ENCODE measurements at places on chromosomes 7 and 10.
A peak's percentile ranks its signal among the peaks of the same experiment; 100 is the strongest.

- H3K27ac ChIP-seq, result no peak overlapping the region
- peak; percentile 70 for DNase-seq
- H3K4me1 ChIP-seq, result no peaks in the 10 kb centered on the region
- no peaks in the 10 kb centered on the region for H3K27me3 ChIP-seq
Measured at GRCh38 chr7:142880876-142881505, 4.6 kb downstream of the TRPV6 start.

- DNase-seq, result no peak
- no peaks in the 10 kb centered on the region for H3K36me3 ChIP-seq
- no peaks in the 10 kb centered on the region for H3K4me1 ChIP-seq
- H3K27me3 ChIP-seq, result no peaks in the 10 kb centered on the region
- H3K4me3 ChIP-seq, result no peak overlapping the region
Measured at GRCh38 chr7:42662862-42663261, 249.0 kb downstream of the C7orf25 start.

DNA sequence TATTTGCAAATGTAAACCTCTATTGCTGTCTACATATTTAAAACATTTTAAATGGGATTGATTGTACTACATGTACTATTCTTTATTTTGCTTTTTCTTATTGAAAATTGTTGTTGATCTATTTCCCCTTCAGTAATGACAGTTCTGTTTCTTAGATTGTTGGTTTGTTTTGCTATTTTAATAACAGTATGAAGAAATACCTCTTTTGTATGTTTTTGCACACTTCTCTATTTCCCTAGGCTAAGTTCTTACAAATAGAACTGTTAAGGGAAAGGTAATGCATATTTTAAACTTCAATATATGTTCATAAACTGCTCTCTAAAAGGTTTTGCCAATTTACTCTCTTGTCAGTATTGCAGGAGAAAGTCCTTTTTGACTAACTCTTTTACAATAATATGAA lies 195.0 kb upstream of the PRPS1L1 start:
- no peak for DNase-seq
- H3K27ac ChIP-seq, result no peak overlapping the region

GRCh38 chr7:126472825-126473224 lies 779.9 kb downstream of the GRM8 start:
- no peaks in the 10 kb centered on the region for H3K4me1 ChIP-seq
- no peak overlapping the region for H3K27ac ChIP-seq
- no peak for DNase-seq

Data from B cell (primary cell).